ENCODE measurements at places on chromosomes 16 and 17.

GRCh38 chr17:74361230-74362068 lies at the start of gene BTBD17:
TSS of gene BTBD17 (minus strand) at chr17:74361868. CDS start at chr17:74361819, 49 bp downstream.
- no peak within 1 kb of the TSS for H3K4me3 ChIP-seq
- H3K4me1 ChIP-seq: no peaks in the 10 kb centered on the region
- peak; percentile 63 for DNase-seq
- no peak within 1 kb of the TSS for H3K27ac ChIP-seq
- no peaks in the 10 kb centered on the region for H3K36me3 ChIP-seq

DNA sequence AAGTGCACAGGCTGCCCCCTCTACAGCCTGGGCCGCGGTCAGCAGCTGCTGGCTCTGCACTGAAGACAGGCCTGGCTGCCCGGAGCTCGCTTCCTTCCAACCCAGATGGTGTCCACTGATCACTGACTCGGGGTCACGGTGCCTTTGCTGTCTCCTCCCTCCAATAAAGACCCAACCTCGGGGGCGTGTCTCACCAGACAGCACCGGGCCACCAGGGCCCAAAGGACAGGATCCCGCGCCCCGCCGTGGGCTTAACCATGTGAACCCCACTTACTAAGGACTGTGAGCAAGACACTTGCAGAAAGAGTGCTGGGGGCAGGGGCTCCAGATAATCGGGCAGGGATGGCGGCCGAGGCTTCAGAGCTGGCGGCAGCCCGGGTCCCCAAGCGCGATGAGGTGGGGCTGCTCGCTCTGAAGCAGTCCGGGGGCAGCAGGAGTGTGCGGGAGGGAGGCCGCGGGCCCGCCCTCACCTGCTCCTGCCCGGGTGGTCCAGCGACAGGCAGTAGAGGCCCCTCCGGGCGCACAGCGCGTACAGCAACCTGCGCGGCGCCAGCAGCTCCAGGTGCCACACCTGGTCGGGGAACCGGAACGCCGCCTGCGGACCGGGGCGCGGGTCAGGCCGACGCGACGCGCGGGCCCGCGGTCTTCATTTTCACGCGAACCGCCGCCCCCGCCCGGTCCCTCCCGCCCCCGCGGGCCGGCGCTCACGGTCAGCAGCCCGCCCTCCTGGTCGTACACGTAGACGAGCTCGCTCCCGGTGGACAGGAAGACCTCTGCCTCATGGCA lies 502 bp downstream of the FAAP100 start:
- peaks cover 10% of the 10 kb centered on the region for H3K4me1 ChIP-seq
- no peaks in the 10 kb centered on the region for H3K27me3 ChIP-seq
- DNase-seq: no peak
- peak overlapping the region; percentile 94 for H3K4me3 ChIP-seq
- H3K36me3 ChIP-seq: no peaks in the 10 kb centered on the region
- peak overlapping the region; percentile 60 for H3K27ac ChIP-seq

DNA sequence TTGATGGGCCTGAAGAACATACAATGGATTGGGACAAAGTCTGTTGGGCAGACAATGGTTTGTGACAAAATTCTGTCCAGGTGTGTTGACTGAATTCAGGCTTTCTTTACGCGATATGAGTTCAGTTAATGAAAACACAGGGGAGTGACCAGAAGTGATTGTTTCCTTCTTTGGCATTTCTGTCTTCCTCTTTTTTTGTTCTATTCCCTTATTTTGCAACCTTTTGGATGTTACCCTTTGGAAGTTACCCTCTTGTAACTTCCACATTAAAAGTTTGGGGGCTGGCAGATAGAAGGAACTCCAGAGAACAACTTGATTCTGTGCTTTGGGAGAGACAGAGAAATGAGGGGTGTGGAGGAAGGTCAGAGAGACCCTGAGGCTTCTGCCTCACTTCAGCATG lies 126.7 kb downstream of the PITPNC1 start:
- no peaks in the 10 kb centered on the region for H3K36me3 ChIP-seq
- H3K4me1 ChIP-seq: no peaks in the 10 kb centered on the region
- no peaks in the 10 kb centered on the region for H3K27me3 ChIP-seq
- H3K27ac ChIP-seq: no peak overlapping the region

GRCh38 chr17:31171701-31172100 lies 76.9 kb downstream of the NF1 start:
- H3K27me3 ChIP-seq: no peaks in the 10 kb centered on the region
- H3K4me3 ChIP-seq: no peak overlapping the region
- no peaks in the 10 kb centered on the region for H3K4me1 ChIP-seq
- no peak overlapping the region for H3K27ac ChIP-seq

- H3K4me3 ChIP-seq: peak overlapping the region; percentile 31
- H3K36me3 ChIP-seq: no peaks in the 10 kb centered on the region
- DNase-seq: peak; percentile 80
- no peaks in the 10 kb centered on the region for H3K27me3 ChIP-seq
- H3K4me1 ChIP-seq: peaks cover 10% of the 10 kb centered on the region
Measured at GRCh38 chr16:79286646-79287423, 313.7 kb downstream of the MAF start.
